ENCODE measurements at places on chromosomes 12 and 14. TPM values are rescaled to one million over a fixed set of nuclear protein-coding genes. Genes with fewer than 3 reads are reported as not detected.

DNA sequence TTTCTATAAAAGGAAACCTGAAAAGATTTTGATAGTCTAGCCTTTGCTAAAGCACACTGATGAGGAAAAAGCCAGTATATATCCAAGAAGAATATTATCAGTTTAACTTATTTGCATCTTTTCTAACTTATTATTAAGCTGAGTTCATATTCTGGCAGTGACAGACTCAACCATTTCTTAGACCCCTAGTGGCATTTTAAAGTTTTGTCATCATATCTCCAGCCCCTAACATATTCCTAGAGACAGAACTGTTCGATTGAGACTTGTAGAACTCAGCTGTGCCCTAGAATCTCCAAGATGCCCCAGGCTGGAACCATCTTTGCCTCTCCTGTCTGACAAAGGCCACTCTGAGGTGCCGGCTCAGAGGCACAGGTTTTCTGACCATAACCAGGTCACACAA, 365.6 kb downstream of the NELL2 start:
- DNase-seq: no peak

The AVPR1A gene
- 2.7 TPM for total RNA-seq

DNA sequence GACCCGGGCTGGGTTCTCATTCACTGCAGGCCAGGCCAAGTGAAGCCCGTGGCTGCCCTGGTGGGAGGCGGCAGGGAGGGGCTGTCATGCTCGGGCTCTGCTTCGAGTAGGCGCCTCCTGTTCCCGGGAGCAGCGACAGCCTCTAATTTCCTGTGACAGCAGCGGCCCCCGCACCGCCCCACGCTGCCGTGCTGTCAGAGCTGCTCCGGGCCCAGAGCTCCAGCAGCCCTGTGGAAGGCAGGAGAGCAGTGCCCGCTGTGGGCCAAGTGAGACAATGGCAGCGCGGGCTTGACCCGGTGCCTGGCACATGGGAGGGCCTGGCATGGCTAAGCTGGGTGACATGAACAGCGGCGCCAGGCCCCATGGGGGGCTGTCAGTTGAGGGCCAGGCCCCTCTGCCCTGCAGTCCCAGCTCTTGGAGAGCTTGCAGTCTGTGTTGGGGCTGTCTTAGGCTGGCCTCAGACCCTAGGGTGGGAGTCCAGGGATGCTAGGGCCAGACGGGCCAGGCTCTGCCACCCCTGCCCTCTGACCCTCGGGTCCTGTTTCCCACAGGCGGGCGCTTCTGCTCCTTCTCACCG, 5.1 kb downstream of the TRMT61A start:
- DNase-seq: no peak

The TSFM gene
- 43.8 TPM for total RNA-seq

- no peak for DNase-seq
Measured at GRCh38 chr12:95358111-95359083, 115.6 kb upstream of the METAP2 start.

DNA sequence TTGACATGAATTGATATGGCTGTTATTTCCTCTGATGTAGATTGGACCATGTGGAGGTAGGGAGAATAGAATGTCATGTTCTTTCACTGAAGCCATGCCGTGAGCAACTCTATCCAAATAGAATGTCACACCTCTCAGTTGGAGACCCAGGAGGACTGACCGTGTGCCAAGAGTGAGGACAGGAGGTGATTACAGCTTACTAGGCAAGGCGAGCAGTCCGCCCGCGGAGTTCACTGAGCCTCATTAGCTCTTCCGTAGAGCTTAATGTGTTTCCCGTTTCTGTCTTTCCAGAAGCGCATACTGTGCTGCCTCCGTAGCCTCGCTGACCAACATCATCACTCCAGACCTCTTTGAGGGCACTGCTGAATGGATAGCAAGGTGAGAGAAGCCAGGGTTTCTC, 45.6 kb downstream of the FNTB start:
- DNase-seq: peak; percentile 51

- DNase-seq: no peak
Measured at GRCh38 chr14:23013054-23013748, 3.3 kb upstream of the C14orf93 start.

DNA sequence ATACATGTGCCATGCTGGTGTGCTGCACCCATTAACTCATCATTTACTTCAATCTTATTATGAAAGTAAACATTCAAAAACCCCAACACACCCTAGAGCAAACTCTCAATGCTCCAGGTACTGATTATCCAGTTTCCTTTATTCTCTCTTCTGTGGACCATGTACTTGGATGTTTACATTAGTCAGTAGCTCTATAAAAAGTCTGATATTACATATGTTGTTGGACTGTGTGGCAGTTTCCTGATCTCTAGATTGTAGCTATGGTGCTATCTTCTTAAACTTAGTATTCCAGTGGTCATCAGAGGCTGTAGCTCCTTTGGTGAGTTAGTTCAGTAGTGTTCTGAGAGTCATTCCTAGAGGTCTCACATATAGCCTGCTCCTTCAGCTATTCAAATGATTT, 25.1 kb upstream of the ITGA5 start:
- DNase-seq: no peak

DNA sequence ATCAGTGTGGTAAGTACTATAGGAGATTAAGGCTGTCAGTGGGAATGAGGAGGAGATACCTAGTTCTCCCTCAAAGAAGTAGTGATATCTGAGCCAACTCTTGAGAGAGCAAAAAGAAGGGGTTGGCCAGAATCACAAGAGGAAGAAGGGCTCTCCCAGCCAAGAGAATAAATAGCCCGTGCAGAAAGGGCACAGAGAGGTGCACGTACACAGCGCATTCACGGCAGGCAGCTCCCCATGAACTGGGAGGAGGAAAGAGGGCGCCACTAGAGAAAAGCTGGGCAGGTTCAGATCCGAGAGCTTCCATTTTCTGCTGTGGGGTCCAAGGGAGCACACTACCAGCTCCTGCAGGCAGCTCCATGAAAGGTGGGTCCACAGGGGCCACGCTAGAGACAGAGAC, 59.9 kb downstream of the PPP2R5E start:
- no peak for DNase-seq

- DNase-seq: no peak
Measured at GRCh38 chr12:21502164-21502496, 541 bp downstream of the GOLT1B start.

GRCh38 chr14:25048170-25049016, 1.6 kb downstream of the STXBP6 start:
- peak; percentile 70 for DNase-seq

The NEUROD4 gene
- not detected for total RNA-seq

DNA sequence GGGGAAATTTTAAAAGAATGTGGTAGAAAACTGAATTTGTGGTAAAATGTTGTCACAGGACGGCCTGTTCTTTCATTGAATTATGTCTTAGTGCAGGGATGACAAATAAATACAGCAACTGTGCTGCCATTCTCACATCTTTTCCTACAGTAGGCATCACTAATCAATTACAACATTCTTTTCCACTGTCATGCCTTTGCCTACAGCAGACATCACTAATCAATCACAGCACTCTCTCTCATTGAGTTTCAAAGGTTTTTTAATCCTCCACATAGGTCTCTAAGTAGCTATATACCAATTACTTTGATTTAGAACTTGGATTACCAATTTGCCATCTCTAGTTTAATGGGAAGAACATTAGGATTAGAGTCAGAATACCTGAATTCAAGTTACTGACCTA, 30.1 kb downstream of the NTF3 start:
- DNase-seq: no peak

DNA sequence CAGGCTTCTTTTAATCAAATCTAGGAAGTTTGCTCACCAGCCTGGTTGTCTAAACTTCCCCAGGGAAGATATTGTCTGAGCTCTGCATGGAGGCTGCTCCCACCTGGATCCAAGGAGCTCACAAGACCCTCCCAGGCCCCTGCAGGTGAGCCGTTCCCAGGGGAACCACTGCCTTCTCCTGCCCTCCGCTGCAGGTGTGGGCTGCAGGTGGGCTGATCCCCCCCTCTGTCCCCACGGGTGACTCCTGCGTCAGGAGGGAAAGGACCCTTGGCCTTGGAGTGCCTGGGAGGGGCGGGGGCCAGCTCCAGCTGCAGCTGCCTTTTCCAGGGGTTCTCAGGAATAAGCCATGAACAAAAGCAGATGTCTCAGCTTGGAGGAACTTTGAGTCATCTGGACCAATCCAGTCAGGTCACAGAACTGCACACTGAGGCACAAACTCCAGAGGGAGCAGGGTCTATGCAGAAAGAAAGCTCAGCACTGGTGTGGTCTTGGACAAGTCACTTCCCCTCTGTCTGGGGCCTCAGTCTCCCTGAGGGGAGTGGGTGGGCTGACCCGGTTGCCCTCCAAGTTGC, 246.6 kb upstream of the RTL1 start:
- no peak for DNase-seq

DNA sequence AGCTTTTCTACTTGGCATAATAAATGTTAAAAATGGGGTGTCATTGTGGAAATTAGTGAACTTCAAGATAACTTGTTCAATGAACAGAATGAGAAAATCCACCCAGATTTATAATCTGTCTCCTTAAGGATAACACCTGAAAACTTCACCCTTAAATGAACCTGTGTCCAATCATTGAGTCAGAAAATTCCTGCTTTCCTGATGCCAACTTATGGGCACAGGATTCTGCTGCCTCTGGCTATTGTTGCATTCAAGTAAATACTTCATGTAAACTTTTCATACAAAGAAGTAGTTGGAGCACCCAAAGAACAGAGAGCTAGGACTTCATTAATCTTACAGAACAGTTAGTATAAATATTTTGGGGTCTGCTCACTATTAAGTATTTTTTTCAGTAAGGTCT, 98.9 kb upstream of the PLEKHA5 start:
- no peak for DNase-seq

The ALKBH1 gene
- 12.9 TPM for total RNA-seq

The CLEC4D gene
- not detected for total RNA-seq

- DNase-seq: peak; percentile 5
Measured at GRCh38 chr12:6773590-6774351, 1.5 kb downstream of the LAG3 start.

GRCh38 chr14:21087294-21088091, 11.0 kb downstream of the ZNF219 start:
- DNase-seq: no peak

GRCh38 chr14:96363751-96364336, 518 bp downstream of the GSKIP start:
- peak; percentile 28 for DNase-seq

- DNase-seq: no peak
Measured at GRCh38 chr12:58416236-58416635, 474.9 kb downstream of the ATP23 start.

DNA sequence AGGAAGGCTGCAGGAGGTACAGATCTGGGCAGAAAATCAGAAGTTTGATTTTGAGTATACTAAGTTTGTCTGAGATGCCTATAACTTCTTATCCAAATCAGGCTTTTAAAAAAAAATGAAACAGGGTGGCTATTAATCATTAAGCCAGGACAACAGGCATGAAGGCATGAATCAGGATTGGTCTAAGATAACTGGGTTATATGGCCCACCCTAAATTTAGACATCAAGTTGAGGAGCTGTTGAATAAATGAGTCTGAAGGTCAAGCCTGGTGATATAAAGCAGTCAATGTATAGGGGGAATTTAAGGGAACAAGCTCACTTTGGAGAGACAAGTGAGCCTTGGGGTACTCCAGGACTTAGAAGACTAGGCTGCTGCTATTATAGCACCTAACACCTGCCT, 28.6 kb downstream of the NEK9 start:
- DNase-seq: no peak

The MSRB3 gene
- 64.6 TPM for total RNA-seq

GRCh38 chr14:100844082-100844408, 18.1 kb downstream of the MEG3 start:
- no peak for DNase-seq

The FOXN4 gene
- total RNA-seq: not detected

DNA sequence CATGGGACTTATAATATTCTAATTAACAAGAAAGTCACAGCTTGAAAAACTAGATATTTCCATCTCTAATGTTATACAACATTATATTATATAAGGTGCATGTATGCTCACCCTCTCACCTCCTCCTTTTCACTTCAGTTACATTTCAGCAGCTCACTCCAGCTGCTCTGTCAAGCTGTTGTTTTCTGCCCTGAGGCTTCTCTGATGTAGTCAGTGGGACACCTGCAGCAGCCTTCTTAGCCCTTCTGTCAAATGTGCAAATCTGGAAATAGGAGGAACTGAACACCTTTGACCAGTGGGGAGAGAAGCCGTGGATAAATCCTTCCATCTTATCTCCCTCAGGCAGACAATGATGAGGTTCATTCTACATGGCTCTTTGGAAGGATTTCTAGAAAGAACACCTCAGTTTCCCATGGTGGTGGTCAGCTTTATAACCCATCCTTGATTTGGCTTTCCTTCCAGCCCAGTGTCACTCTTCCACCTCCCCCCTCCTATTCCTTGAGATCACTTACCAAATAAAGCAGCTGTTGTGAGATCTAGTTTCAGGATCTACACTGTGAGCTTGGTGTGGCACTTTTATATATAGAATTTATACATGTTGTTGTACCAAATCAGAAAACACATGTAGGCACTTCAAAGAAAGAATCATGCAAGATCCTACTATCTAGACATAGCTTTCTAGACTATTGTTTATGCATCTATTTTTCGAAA, 79.6 kb upstream of the STK38L start:
- no peak for DNase-seq

GRCh38 chr12:84070292-84070691, 842.3 kb downstream of the SLC6A15 start:
- no peak for DNase-seq

The WSCD2 gene
- total RNA-seq: 0.53 TPM

The SERPINA12 gene
- not detected for total RNA-seq

DNA sequence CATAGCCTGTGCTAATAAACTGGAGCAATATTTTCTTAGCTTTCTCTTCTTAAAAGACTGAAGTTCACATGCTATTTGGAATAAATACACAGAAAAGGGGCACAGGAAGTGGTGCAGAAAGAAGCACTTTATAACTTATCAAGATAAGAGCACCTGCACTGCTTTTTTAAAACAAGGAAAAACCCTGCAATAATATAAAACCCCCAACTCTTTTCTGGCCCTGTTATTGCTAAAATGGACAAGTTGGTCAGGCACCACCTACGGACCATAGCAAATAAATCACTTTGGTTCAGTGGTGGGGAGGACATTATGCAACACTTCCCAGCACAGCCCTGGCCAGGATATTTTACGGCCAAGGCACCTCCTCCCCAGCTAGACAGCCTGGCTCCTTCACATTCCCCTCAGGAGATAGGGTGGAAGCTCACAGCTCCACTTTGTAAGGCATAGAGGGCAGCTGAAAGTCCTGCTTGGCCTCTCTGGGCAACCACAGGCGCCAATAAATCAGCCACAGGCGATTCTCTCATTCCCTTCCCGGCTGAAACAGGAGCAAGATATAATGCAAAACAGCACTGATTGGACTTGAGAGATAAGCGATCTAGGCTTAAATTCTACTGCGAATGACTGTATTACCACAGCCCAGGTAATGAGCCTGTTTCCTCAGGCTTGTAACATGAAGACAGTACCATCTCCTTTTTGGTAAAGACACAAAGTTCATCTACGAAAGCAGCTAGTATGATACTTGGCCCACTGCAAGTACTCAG, 2.0 kb downstream of the ZBTB25 start:
- peak; percentile 34 for DNase-seq

- no peak for DNase-seq
Measured at GRCh38 chr14:75979648-75980565, 1.9 kb downstream of the TGFB3 start.

The ZC3H10 gene
- total RNA-seq: 4.3 TPM

The GDF11 gene
- total RNA-seq: 14.3 TPM

- no peak for DNase-seq
Measured at GRCh38 chr14:94890785-94891184, 120.9 kb upstream of the GSC start.
